Activated CD8-positive, alpha-beta T cell treated with anti-CD3 and anti-CD28 coated beads, Interleukin-2, amount 10 ng/mL, durations not matched to agents 7 days and 5 days (primary cell): ENCODE measurements at places on chromosomes 16 and 17. TPM values are rescaled to one million over a fixed set of nuclear protein-coding genes. Genes with fewer than 3 reads are reported as not detected.

DNA sequence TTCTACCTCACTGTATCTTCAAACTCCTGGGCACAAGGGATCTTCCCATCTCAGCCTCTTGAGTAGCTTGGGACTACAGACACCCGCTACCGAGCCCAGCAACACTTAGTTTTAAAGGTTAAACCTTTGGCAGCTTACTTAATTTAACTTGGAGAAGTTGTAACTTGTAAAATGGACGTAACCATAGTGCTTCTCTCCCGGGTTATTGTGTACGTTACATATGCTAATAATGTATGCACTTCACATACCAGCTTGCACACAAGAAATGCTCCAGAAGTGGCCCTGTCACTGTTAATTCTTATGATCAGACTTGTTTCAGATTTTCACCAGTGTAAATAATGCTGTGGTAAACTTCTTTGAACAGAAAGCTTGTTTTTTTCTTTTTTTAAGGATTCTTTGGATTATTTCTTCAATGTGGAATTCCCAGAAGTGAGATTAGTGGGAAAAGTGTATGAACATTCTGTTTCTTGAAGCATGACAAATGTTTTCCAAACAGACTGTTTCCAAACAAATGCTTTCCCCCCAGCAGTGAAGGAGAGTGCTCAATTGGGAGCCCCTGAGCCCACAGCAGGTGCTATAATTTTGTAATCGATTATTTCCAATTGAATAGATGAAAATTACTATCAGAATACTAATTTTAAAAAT lies 61.5 kb downstream of the EPN2 start:
- DNase-seq, result no peak

Gene TP53TG3F
- not detected for total RNA-seq

Gene PPM1D
- 21.2 TPM for total RNA-seq

Gene IGSF6
- 0.34 TPM for total RNA-seq

Gene CDH3
- not detected for total RNA-seq

GRCh38 chr17:73474370-73474988 lies 162.7 kb upstream of the CDC42EP4 start:
- no peak for DNase-seq

DNA sequence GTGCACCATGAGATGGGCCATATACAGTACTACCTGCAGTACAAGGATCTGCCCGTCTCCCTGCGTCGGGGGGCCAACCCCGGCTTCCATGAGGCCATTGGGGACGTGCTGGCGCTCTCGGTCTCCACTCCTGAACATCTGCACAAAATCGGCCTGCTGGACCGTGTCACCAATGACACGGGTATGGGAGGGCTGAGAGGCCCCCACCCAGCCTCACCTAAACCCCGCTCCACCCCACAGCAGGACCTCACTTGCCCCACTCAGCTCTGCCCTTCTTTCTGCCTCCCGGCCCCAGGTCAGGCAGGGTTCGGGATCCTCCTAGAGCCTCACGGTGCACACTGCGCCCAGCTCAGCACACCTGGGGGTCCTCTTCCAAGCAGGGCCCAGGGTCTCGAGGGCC lies 5.6 kb downstream of the ACE start:
- no peak for DNase-seq

GRCh38 chr16:79348521-79349306 lies 251.8 kb downstream of the MAF start:
- no peak for DNase-seq
